Upper lobe of right lung (tissue), 1 donor: ENCODE measurements at places on chromosomes 5 and 9. TPM values are rescaled to one million over a fixed set of nuclear protein-coding genes. Genes with fewer than 3 reads are reported as not detected.
A peak's percentile ranks its signal among the peaks of the same experiment; 100 is the strongest.

DNA sequence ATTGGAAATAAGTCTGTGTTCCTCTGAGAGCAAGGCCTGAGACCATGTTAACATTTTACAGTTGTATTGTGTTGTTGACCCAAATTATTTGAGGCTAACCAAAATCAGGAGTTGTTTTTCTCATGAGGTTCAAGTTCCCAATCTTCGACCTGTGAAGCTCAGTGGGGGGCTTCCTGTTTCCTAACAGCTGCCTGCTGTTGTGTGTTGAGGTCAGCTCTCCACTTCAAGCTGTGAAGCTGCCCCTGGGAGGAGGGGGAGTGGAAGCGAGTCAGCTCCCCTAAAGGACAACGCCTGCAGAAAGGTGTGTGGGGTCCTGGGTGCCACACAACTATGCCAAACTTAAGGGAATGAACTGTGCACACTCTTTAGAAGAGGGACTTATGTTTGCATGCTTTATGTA is 295.5 kb downstream of the IRX1 start:
- H3K4me3 ChIP-seq: no peak overlapping the region
- H3K27me3 ChIP-seq: no peaks in the 10 kb centered on the region
- no peak for DNase-seq
- H3K36me3 ChIP-seq: no peaks in the 10 kb centered on the region

BHMT gene
- not detected for total RNA-seq

DNA sequence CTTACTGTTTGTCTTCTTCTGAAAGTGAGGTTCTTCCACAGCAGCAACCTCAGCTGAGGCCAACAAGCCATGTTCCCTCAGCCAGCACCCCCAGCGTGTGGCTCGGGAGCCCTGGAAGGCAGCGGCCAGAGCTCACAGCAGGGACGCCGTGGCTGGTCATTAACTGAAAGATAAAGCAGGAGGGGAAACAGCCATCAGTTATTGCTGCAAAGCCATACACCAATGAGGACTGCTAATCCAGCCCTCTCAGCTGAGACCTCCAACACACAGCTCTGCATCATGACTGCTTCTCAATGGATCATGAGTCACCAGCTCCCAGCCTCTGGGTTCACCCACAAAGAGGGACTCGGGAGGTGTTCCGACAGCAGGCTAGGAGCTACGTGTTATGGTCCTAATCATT is 24.3 kb downstream of the ABCA1 start:
- DNase-seq: no peak
- peaks cover 39% of the 10 kb centered on the region for H3K4me1 ChIP-seq
- no peak overlapping the region for H3K27ac ChIP-seq
- H3K27me3 ChIP-seq: no peaks in the 10 kb centered on the region
- peaks cover 8% of the 10 kb centered on the region for H3K36me3 ChIP-seq

LHX3 gene
- not detected for total RNA-seq

DNA sequence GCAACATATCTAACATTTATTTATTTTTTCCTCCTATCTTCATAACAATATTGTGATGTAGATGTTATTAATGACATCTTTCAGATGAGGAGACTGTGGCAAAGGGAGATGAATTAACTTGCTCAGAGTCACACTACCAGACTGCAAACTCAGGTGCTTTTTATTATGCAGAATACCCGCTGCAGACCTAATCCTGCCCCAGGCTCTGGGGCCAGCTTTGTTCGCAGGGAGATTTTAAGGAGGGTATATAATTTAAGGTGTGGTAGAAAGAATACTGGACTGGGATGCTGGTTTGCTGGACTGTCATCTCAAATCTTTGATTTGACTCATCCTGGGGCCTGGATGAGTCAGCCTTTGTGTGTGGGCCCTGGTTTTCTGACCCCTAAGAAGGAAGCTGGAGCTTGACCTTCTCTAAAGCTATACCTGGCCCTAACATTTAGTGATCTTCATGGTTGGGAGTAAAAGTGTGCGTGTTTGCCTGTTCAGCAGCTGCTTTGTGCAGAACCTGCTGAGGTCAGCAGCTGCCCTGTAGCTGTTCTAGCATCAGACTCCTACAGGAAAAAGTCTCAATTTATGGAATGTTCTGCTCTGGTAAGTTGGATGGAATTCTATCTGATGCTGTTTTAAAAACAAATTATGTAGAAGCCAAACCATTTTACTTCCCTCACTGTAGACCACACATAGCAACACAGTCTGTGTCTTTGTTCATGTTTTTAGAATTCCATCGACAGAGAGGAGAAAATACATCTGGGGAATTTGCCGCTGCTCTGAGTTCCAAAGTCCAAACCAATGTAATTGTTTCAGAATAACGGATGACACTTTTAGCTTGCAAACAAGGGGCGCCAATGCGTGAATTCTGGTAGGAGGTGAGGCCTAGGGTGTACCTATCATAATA is 4.5 kb downstream of the SLC36A1 start:
- H3K4me1 ChIP-seq: no peaks in the 10 kb centered on the region
- H3K36me3 ChIP-seq: no peaks in the 10 kb centered on the region
- no peak overlapping the region for H3K27ac ChIP-seq
- DNase-seq: no peak
- no peak overlapping the region for H3K4me3 ChIP-seq

- peak; percentile 68 for DNase-seq
- H3K4me3 ChIP-seq: no peak overlapping the region
- peak overlapping the region; percentile 73 for H3K27ac ChIP-seq
- no peaks in the 10 kb centered on the region for H3K36me3 ChIP-seq
- no peaks in the 10 kb centered on the region for H3K27me3 ChIP-seq
These were observed 344.3 kb downstream of the ZNF608 start for GRCh38 chr5:124402144-124402581.

DNA sequence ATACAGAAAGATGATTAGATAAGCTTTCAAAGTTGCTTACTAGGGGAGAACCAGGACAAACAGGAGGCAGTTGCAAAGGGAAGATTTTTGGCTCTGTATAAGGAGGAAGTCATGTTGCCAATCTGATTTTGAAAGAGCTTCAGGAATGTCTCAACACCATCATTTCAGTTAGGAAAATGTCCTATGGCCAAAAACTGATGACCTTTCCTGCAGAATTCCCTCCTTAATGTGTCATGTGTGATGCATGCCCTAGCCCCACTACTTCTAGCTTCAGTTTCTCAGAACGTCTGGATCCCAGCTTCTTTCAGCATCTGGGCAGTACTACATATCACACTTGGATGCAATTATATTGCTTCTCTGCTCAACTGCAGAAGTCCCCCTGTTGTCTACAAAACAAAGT is 211.5 kb upstream of the NREP start:
- DNase-seq: no peak
- H3K36me3 ChIP-seq: no peaks in the 10 kb centered on the region
- H3K4me3 ChIP-seq: no peak overlapping the region
- H3K27me3 ChIP-seq: no peaks in the 10 kb centered on the region
- no peaks in the 10 kb centered on the region for H3K4me1 ChIP-seq
- H3K27ac ChIP-seq: no peak overlapping the region

DNA sequence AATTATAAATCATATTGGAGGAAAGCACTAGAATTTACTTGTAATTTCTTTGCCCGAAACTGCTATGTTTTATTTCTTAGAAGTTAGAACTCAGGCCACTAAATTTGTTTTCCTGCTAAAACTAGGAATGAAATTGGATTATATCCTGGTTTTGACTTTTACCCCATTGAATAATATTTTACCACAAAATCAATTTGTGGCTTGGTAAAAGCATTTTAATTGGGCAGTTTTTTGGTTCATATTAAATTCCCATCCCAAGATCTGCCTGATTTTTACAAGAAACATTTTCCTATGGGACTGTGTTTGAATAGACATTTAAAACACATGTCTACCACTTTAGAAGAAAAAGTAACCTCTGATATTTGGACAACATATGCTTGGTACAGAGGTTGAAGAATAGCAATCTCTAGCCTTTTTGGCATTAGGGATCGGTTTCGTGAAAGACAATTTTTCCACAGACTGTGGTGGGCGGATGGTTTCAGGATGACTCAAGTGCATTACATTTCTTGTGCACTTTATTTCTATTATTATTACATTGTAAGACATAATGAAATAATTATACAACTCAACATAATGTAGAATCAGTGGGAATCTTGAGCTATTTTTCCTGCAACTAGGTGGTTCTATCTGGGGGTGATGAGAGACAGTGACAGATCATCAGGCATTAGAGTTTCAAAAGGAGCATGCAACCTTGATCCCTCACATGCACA is 565.6 kb downstream of the PRR16 start:
- H3K4me3 ChIP-seq: no peak overlapping the region

GRCh38 chr5:139394123-139394653 is 716 bp downstream of the PROB1 start:
- H3K4me1 ChIP-seq: peaks cover 18% of the 10 kb centered on the region
- H3K36me3 ChIP-seq: no peaks in the 10 kb centered on the region
- H3K27ac ChIP-seq: no peak overlapping the region
- peaks cover 19% of the 10 kb centered on the region for H3K27me3 ChIP-seq

DNA sequence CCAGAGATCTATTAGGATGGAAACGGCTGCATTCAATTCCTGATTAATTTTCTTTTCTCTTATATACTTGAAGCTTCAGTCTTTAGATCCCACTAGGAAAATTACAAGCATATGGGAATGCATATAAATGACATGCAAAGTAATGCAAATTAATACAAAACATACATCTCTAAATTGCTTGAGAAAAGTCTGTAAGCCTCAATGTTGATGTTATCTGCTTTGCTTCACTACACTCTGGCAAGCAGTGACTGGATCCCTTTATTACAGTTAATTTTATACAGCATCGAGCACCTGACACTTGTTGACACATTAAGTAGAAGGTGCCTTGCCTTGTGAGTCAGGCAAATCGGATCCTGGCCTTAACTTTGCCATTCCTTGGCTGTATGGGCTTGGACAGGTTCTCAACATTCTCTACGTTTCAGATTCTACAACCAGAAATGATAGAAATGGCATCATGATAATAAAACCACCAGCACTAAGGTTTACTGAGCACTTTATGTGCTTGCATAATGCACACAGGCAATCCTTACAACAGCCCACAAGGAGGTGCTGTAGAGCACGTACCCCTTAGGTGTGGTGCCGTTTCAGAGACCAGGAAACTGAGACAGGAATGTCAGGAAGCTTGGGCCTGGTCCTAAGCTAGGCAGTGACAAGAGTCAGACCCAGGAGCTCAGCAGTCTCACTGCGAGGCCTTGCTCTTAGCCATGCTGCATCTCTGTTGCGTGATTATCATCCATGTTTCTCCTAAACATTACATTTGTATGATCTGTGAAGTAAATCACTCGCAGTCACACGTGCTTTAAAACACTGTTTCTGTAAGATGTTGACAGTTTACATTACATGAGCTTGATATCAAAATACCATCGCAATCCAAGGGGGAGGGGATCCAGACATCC is 2.7 kb downstream of the GCNT4 start:
- no peak overlapping the region for H3K4me3 ChIP-seq
- H3K36me3 ChIP-seq: no peaks in the 10 kb centered on the region
- H3K4me1 ChIP-seq: peaks cover 18% of the 10 kb centered on the region
- H3K27ac ChIP-seq: no peak overlapping the region
- no peak for DNase-seq

FYB1 gene
- 45.0 TPM for total RNA-seq

- peaks cover 11% of the 10 kb centered on the region for H3K27me3 ChIP-seq
- no peak overlapping the region for H3K27ac ChIP-seq
- no peak overlapping the region for H3K4me3 ChIP-seq
- no peaks in the 10 kb centered on the region for H3K4me1 ChIP-seq
- no peaks in the 10 kb centered on the region for H3K36me3 ChIP-seq
- no peak for DNase-seq
These were observed 133.3 kb upstream of the IFNE start for GRCh38 chr9:21615446-21615845.

DNA sequence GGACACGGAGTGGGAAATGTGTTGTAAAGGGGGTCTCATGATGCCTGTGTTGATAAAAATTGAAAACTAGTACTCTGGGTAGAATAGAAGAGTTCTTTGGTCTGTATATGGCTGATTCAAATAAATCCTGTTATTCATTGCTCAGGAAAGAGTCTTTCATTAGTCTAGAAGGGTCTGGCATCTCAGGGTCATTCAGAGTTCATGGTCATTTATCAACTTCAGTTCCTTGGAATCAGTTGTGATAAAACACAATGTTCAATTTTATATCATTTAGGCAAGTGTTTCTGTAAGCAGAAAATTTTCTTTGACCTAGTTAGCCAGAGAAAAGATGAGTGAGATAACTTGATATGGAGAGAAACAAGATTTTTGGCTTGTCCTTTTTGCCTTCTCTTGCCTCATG is 36.3 kb downstream of the SPATA31D1 start:
- no peak for DNase-seq
- no peaks in the 10 kb centered on the region for H3K27me3 ChIP-seq
- H3K4me1 ChIP-seq: no peaks in the 10 kb centered on the region
- no peak overlapping the region for H3K27ac ChIP-seq
- no peak overlapping the region for H3K4me3 ChIP-seq
- no peaks in the 10 kb centered on the region for H3K36me3 ChIP-seq

CATSPER3 gene
- 0.87 TPM for total RNA-seq

GRCh38 chr5:60287174-60287771 is 393.7 kb upstream of the PDE4D start:
- no peaks in the 10 kb centered on the region for H3K36me3 ChIP-seq
- H3K4me1 ChIP-seq: no peaks in the 10 kb centered on the region
- H3K27ac ChIP-seq: no peak overlapping the region
- peak; percentile 74 for DNase-seq
- H3K27me3 ChIP-seq: no peaks in the 10 kb centered on the region
- no peak overlapping the region for H3K4me3 ChIP-seq

GRCh38 chr5:34728236-34728635 is 72.1 kb downstream of the RAI14 start:
- no peak overlapping the region for H3K27ac ChIP-seq

DNA sequence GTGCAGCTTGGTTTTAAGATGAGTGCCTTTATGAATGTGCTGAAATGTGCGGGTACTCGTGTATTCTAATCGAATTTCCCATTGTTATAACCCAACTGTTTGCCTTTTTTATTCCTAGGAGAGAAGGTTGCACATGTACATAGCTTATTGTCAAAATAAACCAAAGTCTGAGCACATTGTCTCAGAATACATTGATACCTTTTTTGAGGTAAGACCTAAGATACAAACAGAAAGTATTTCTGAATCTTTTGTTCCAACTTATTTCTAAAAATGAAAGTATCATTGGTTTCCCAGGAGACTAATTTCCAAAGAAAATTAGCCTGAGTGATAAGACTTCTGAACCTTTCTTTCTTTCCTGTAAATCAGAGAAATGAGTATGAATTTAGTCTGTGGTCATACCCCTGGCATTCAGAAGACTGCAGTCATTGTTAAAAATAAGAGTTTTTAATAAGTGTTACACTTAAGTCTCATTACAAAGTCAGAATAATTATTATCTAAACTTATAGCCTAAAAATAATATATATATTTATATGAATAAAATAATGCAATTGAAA is 102.4 kb upstream of the OTULINL start:
- no peak overlapping the region for H3K4me3 ChIP-seq
- H3K4me1 ChIP-seq: no peaks in the 10 kb centered on the region
- DNase-seq: no peak
- H3K36me3 ChIP-seq: peaks cover 98% of the 10 kb centered on the region

HAVCR2 gene
- total RNA-seq: 30.7 TPM

DNA sequence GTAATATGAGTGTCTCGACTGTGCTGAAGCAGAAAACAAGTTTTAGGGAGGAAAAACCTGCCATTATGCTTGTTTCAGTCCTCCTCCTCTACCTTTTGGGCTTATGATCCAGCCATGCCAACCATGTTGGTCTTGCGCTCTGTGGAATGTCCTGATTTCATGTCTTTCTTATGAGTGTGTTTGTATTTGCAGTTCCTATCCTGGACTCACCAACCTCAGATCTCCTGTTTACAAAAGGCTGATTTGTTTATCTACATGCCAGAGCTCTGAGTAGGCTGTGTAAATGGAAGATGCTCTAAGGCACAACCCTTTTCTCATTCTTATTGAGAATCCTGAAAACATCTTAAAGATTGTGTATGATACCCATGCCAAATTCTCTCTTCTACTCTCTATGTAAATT is 138.6 kb downstream of the ARHGEF28 start:
- no peaks in the 10 kb centered on the region for H3K36me3 ChIP-seq
- H3K27ac ChIP-seq: no peak overlapping the region
- H3K4me1 ChIP-seq: no peaks in the 10 kb centered on the region
- DNase-seq: no peak
- H3K4me3 ChIP-seq: no peak overlapping the region
